H1 (cell line): ENCODE measurements at places on chromosomes 6 and 20. TPM values are rescaled to one million over a fixed set of nuclear protein-coding genes. Genes with fewer than 3 reads are reported as not detected.

DNA sequence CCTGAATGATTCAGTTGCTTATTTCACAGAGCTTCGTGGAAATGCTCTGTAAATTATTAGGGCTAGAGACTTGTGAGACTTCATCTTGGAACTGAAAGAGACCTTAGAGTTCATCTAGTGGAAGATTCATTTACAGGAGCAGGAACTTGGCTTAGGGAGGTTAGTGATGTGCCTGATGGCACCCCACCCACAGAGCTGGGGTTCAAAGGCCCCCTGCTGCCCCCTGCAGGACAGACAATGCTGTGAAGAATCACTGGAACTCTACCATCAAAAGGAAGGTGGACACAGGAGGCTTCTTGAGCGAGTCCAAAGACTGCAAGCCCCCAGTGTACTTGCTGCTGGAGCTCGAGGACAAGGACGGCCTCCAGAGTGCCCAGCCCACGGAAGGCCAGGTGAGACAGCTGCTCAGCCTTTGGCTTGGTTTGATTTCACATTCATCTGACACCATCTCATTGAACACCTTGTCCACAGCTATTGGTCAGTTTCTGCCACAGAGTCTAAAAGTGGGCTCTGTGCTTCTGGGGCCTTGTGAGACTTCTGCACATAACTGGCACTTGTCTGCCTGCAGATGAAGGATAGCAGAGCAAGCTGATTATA, 25.1 kb downstream of the MYBL2 start:
- DNase-seq, result peak; percentile 25
- H3K27ac ChIP-seq, result no peak overlapping the region
- peaks cover 16% of the 10 kb centered on the region for H3K36me3 ChIP-seq
- H3K27me3 ChIP-seq, result no peaks in the 10 kb centered on the region
- H3K4me3 ChIP-seq, result no peak overlapping the region

DNA sequence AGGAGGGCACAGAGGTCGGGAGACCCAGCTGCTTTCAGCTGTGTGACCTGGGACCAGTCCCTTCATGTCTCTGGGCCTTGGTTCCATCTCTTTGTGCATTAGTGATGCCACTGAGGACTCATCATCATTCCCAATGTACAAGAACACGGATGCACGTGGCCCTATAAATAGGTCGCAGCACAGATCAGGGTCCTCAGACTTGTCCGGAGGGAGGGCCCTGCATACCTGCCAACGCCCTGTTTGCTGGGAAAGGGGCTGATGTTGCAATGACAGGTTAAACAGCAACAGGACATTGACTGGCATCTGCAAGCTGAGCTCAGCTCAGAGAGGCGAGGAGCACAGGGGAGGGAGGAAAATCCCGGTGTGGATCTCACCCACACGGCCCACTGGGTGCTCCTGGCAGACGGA, 21.8 kb downstream of the TGM2 start:
- no peaks in the 10 kb centered on the region for H3K4me1 ChIP-seq
- no peak overlapping the region for H3K4me3 ChIP-seq
- DNase-seq, result no peak
- H3K36me3 ChIP-seq, result no peaks in the 10 kb centered on the region
- no peaks in the 10 kb centered on the region for H3K27me3 ChIP-seq
- H3K27ac ChIP-seq, result no peak overlapping the region

- no peaks in the 10 kb centered on the region for H3K4me1 ChIP-seq
- no peak for DNase-seq
Observed at GRCh38 chr6:7183707-7184106, 75.9 kb downstream of the RREB1 start.

DNA sequence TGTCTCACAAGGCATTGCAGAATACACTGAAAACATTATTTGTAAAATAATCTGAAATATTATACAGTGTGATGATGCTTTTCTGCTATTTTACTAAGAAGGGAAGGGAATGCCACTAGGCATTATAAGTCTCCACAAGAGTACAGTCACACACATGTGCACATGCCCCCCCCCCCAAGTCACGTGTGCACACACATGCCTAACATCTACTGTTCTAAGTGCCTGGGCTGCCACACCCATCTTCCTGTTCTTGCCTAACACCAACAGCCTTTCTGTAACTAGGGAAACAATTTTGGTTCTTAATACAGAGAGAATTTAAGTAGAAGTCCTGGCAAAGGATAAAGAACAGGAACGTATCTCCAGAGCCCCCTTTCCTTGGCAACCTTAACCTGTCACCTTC, 58.2 kb upstream of the BCLAF1 start:
- H3K4me1 ChIP-seq, result no peaks in the 10 kb centered on the region; the same call in 1 of the 2 replicates
- DNase-seq, result no peak
- peaks cover 25% of the 10 kb centered on the region for H3K36me3 ChIP-seq
- no peak overlapping the region for H3K4me3 ChIP-seq

DNA sequence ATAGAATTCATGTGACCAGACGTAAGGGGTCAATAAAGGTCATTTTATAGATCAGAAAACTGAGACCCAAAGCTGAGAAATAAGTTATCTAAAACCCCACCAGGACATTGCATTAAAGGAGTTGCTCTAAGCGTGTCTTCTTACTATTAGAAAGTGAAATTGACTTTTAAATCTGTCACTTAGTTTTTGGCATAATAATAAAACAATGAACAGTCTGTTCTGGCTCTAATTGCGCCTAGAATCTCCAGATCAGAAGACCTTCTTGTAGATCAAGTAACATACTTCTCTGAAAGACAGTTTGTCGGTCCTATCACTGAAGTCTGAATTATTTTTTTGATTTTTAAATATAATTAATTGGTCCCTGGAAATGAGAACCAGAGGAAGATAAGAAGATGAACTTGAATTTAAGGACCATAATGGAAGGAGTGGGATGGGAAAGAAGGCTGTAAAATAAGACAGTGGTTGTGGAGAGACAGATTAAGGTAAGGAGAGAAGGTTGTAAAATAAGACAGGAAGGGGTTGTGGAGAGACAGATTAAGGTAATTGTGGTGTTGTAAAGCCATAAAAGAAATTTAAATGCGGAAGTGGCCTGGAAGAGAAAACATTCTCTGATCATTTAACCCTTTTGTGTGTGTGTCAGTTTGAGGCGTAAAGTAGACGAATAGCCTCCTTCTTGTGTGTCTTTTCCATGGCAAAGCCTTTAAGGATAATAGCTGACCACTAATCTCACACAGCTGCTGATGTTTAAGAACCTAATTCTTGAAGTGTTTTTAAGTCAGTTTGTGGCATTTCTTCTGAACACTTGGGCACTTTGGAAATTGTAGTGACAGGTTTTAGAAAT, 20.1 kb downstream of the TOP1 start:
- H3K27ac ChIP-seq, result no peak overlapping the region
- no peaks in the 10 kb centered on the region for H3K27me3 ChIP-seq
- peaks cover 8% of the 10 kb centered on the region; the same call in 1 of the 2 replicates for H3K4me1 ChIP-seq
- H3K36me3 ChIP-seq, result no peaks in the 10 kb centered on the region

- H3K27me3 ChIP-seq, result no peaks in the 10 kb centered on the region
- no peak overlapping the region for H3K4me3 ChIP-seq
- H3K36me3 ChIP-seq, result no peaks in the 10 kb centered on the region
- DNase-seq, result no peak
Observed at GRCh38 chr6:154450498-154450897, 60.0 kb downstream of the CNKSR3 start.

GRCh38 chr20:38536310-38536709, 44.7 kb upstream of the ADIG start:
- no peaks in the 10 kb centered on the region for H3K27me3 ChIP-seq
- peaks cover 44% of the 10 kb centered on the region for H3K36me3 ChIP-seq
- no peak overlapping the region for H3K27ac ChIP-seq
- no peak for DNase-seq
- H3K4me1 ChIP-seq, result no peaks in the 10 kb centered on the region

- no peaks in the 10 kb centered on the region for H3K4me1 ChIP-seq
- no peak for DNase-seq
- H3K36me3 ChIP-seq, result no peaks in the 10 kb centered on the region
- no peaks in the 10 kb centered on the region for H3K27me3 ChIP-seq
- no peak overlapping the region for H3K4me3 ChIP-seq
- no peak overlapping the region for H3K27ac ChIP-seq
Observed at GRCh38 chr20:59662161-59662560, 57.8 kb downstream of the PHACTR3 start.

The HEY2 gene
- polyA plus RNA-seq, result 9.1 and 12.6 TPM in 2 replicates

The SNRPB gene
- 589 and 706 TPM in 2 replicates for polyA plus RNA-seq

The TRIM31 gene
- polyA plus RNA-seq, result 0.08 TPM in 1 of 2 replicates, not detected in the other
